Panc1 (cell line): ENCODE measurements at places on chromosomes 3 and 15.

DNA sequence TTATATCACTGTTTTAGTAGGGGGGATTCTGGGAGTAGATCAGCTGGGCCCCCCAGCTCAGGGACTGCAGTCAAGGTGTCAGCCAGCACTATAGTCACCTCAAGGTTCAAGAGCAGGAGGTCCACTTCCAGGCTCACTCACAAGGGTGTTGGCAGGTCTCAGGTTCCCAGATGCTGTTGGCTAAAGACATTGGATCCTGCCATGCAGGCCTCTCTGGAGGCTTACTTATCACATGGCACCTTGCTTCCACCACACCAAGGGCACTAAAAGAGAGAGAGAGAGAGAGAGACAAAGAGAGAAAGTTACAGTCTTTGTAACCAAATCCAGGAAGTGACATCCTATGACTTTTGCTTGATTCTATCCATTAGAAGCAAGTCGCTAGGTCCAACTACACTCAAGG, 7.5 kb upstream of the PPP1R14D start:
- no peak for DNase-seq

GRCh38 chr3:15467227-15468181, 40.1 kb downstream of the EAF1 start:
- no peak for DNase-seq

DNA sequence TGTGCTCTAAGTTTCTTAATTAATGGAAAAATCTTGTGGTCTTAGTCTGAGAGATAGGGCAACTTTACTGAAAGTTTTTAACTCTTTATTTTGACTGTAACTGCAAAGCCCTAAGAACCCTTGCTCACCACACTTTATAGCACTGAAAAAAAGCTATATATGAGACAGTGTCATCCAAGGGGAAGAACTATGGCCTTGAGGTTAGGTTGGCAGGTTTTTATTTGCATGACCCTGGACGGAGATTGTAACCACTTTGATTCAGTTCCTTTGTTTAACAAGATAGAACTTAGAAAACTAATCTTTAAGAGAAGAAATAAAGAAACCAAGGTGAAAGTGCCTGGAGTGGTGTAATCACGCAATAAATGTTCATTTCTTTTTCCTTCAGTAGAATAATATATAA, 30.6 kb upstream of the LYSMD4 start:
- DNase-seq: no peak

DNA sequence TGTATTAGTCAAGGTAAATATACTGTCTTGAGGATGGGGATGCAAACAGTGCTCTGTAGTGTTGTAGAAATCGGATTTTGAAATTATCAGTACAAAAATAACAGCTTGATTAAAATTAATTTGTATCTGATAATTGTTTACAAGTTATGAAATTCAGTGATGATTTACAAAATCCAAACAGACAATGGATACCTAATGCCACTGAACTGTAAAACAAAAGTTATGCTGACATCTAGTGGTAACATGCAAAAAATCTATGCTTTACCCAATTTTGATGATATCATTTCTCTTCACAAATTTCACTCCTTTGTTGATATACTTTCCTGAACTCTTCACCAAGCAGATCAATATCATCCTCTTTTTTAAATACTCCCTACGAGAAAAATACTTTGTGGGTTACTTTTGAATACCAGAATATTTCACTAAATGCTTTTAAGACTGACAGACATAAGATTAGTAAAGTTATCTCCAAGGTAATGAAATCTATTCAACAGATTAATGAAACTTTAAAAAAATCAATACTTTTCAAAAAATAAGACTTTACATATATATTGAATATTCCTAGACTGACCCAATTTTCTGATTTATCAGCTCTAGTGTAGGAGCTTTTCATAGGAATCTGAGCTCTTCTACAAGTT, 36.0 kb downstream of the MNS1 start:
- DNase-seq: peak; percentile 20

DNA sequence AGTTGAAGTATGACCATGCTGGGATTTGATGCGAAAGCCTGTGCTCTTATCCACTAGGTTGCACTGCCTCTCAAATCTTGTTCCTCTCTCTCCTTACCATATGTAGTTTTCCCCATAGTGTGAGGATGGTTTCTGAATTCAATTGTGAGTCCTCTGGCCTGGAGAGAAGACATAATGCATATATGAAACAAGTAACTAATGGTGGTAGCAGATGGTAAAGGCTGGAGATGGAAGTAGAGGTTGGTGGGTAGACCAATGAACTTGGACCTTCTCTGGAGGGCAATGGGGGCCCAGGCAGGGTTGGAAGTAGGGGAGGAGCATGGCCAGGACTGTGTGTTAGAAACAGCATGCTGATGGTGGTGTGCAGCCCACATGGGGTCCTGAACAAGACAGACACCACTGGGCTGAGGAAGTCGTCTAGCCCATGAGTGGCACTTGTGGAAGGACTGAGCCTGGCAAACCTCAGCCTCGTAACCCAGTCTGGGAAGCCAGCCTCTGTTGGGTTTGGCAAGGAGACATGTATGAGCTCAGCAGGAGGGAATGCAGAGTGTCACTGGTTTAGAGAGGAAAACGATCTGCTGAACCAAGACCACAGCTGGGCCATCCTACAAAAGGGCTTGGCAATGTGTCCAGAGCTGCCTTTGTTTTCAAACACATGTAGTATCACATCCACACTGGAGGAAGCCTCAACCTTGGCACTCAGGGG, 18.5 kb upstream of the LMCD1 start:
- DNase-seq: no peak

DNA sequence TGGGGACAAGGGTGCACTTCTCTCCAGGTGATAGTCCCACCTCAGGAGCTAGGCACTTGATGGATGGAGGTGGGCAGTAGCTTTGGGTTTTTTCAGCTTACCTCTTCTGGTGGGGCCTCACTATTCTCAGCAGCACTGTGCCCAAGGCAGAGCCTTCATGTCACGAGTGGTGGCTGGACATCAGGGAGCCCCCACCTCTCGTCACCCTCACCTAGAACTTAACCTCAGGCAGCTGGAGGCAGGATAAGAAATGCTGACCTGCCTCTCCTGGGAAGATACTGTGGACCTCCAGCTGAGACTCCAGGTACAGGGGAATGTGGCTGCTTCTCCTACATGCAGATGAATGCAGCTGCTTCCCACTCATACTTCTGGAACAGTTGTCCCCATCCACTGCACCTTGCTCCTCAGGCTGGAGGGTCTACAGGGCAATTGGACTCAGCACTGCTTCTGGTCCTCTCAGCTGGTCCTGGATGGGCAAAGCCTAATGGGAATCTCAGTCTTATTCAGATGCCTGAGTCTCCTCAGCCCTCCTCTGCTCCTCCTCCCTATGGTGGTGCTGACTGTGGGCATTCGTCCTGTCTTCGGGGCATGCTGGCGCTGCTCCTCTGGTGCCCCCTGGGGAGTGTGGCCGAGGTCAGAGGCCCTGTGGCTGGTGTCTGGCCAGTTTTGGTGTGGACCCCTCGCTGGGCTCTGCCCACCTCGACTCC, 129.9 kb downstream of the KLF13 start:
- DNase-seq: no peak

DNA sequence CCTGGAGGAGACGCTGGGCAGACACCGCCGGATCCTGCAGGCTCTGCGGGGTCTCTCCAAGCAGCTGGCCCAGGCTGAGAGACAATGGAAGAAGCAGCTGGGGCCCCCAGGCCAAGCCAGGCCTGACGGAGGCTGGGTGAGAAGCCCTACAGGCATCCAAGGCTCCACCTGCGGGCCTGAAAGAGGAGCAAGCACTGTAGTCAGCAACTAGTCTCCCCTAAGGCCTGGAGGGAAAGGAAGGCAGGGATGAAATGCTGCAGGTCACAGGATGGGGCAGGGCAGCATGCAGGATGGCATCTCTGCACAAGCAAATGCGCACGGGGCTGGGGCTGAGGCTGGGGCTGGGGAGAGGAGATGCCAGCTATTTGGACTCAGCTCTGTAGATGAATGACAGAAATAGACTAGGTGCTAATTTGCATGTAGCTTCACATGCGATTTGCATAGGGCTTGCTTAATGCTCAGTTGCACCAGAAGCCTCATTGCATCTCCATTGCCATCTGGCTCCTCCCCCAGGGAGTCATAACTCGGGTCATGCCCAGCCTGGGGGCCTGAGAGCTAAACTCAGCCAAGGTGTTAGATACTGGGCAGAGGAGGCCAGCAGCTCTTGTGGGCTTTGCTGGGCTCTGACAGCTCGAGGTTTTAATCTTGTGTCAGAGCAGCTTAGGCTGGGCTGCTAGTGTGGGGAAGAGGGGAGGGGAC, 5.2 kb upstream of the CPLX3 start:
- DNase-seq: no peak

- DNase-seq: no peak
Measured at GRCh38 chr15:100189319-100189718, 152.5 kb downstream of the ADAMTS17 start.

- no peak for DNase-seq
Measured at GRCh38 chr3:190369668-190370295, 18.2 kb upstream of the CLDN16 start.

DNA sequence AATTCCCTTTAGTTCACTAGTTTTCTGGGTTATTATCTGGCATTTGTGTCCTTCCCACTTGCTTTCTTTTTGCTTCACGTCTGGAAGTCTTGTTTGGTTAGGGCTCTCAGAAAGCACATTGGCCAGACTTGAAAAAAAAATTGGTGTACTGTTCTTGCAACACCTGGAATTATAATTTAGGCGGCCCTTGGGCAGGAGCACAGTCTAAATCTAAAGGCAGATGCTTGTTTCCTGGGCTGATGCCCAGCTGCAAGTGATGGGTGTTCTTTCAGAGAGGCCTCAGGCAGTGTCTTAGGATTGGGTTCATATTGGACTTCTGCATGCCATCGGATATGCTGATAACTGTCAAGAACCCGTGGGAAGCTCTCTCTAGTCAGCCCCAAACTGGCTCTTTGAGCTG, 521.5 kb downstream of the PDCD6IP start:
- DNase-seq: no peak
